ENCODE measurements at places on chromosomes 5 and 9. TPM values are rescaled to one million over a fixed set of nuclear protein-coding genes. Genes with fewer than 3 reads are reported as not detected.

Gene SLC9A3
- 11.4 TPM for total RNA-seq

DNA sequence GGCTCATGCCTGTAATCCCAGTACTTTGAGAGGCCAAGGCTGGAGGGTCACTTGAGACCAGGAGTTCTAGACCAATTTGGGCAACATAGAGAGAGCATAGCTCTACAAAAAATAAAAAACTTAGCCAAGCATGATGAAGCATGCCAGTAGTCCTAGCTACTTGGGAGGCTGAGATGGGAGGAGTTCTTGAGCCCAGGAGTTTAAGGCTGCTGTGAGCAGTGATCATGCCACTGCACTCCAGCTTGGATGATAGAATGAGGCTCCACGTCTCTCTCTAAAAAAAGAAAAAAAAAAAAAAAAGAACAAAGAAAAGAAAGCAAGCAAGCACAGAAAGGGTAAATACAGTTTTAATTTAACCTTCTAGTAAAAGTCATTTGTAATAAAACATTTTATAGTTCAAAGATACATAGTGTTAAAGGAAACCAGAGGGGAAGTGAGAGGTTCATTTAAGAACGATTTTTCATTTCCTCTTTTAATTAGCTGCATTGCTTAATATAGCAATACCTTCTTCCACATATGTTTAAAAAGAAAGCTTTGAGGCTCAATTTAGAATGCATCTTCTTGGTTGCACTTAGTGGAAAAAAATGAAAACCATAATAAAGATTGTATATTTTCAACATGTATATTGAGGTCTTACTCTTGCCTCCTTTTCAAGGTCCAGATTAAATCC is 14.9 kb downstream of the GAPT start:
- no peaks in the 10 kb centered on the region for H3K36me3 ChIP-seq
- no peaks in the 10 kb centered on the region for H3K27me3 ChIP-seq
- H3K4me1 ChIP-seq = no peaks in the 10 kb centered on the region
- DNase-seq = no peak
- no peak overlapping the region for H3K4me3 ChIP-seq
- H3K27ac ChIP-seq = no peak overlapping the region

GRCh38 chr5:177183142-177183541 is 49.6 kb downstream of the NSD1 start:
- no peaks in the 10 kb centered on the region for H3K36me3 ChIP-seq
- H3K27ac ChIP-seq = no peak overlapping the region
- H3K27me3 ChIP-seq = no peaks in the 10 kb centered on the region
- DNase-seq = no peak

DNA sequence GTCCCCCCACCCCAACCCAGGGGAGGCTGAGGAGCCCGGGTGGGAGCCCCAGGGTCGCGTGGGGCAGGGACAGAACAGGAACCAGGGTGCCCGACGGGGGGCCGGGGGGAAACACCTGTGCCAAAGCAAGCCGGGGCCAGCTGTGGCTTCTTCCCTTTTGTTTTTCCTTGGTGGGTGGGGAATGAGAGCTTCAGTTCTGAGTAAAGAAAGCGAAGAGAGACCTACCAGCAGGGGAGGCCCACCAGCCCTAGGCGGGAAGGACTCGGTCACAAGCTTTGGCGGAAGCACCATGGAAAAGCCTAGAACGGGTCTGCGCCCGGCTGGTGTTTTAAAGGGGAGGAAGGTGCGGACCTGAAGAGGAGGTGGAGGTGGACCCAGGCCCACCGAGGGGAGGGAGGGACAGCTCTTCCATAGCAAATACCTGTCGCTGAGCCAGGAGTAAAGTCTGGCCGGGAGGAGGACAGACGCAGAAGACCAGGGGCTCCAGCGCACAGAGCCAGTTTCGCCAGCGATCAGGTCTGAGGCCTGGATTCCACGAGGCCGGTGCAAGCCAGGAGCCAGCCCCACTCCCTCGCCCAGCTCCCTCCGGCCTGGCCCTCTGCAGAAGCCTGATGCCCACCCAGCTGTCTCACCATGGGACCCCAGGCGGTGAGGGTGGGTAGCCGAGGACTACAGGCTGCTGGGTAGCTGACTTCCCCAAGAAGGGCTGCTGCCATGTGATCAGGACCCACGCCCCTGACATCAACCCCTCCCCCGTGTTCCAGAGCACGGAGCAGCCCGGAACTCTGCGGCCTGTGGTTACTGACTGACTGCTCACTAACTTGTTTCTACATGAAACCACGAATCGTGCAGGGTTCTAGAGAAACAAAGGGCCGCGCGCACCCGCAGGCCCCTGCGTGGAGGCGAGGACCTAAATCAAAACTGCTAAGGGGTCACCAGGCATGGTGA is 849 bp upstream of the MGAT1 start:
- H3K4me3 ChIP-seq = peak overlapping the region; percentile 98
- H3K4me1 ChIP-seq = peaks cover 78% of the 10 kb centered on the region

DNA sequence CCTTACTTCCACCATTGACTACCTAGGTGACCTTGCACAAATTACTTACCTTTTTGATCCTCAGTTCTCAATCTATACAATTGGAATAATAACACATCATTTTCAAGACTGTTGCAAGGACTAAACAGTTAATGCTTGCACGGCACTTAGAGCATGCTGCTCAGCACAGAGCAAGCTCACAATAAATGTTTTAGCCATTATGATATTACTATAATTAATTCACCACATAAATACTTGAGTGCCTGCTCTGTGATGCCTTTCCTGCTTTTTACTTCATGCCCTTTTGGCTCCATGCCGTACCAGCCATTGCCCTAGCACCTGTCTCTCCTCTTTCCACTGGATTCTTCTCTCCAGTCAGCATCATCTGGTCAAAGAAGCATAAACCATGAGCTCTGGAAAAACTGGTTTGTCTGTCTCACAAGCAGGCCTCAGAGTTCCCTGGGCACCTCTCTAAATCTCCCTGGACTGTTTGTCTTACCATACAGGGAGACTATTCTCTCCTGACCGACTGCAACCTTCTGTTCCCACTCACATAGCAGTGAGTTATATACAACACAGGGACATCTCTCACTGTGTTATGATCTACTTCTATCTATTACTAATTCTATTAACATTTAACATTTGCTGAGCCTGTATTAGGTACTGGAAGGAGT is 260.4 kb upstream of the ADRA1B start:
- no peak for DNase-seq
- H3K4me3 ChIP-seq = no peak overlapping the region
- no peaks in the 10 kb centered on the region for H3K4me1 ChIP-seq
- H3K27me3 ChIP-seq = no peaks in the 10 kb centered on the region
- H3K27ac ChIP-seq = no peak overlapping the region
- no peaks in the 10 kb centered on the region for H3K36me3 ChIP-seq

DNA sequence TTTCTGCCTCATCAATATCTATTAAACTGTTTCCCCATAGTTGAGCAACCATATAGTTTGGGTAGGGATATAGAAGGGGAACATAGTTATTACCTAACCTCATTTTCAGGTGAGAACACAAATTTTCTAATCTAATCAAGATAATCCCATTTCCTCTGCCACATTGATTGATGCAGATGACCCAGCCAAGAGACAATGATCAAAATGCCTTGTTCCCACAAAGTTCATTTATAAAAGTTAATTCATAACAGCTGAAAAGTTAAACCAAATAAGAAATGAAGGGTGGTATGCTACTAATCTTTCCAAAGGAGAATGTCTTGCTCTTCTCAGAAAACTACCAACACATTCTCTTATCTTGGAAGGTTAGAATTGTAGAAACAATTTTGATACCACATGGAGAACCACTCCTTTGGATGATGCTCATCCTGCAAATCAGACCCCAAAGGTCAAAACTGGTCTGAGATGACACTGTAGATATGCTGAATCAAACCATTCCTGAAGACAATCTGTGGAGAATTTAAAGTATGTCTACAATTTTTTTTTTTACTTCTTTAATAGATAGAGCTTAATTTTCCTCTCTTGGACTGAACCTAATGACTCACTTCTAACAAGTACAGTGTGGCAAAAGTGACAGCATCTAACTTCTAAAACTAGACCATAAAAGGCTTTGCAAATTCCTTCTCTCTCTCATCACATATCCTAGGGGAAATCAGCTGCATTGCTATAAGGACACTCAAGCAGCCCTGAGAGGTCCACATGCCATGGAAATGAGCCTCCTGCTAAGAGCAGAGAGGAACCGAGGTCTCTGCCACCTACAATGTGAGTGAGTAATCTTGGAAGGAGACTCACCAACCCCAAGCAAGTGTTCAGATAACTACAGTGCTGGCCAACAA is 586.7 kb upstream of the TUSC1 start:
- no peaks in the 10 kb centered on the region for H3K27me3 ChIP-seq
- no peaks in the 10 kb centered on the region for H3K36me3 ChIP-seq
- H3K4me3 ChIP-seq = no peak overlapping the region
- no peak for DNase-seq
- no peak overlapping the region for H3K27ac ChIP-seq

- DNase-seq = no peak
- H3K36me3 ChIP-seq = no peaks in the 10 kb centered on the region
- H3K4me1 ChIP-seq = no peaks in the 10 kb centered on the region
- H3K4me3 ChIP-seq = no peak overlapping the region
- no peak overlapping the region for H3K27ac ChIP-seq
Observed at GRCh38 chr5:1943481-1943880, 60.8 kb upstream of the IRX4 start.

- peak; percentile 60 for DNase-seq
- H3K27me3 ChIP-seq = no peaks in the 10 kb centered on the region
- H3K36me3 ChIP-seq = peaks cover 25% of the 10 kb centered on the region
- H3K27ac ChIP-seq = peak overlapping the region; percentile 84
Observed at GRCh38 chr5:32225445-32225844, 51.3 kb upstream of the GOLPH3 start.

DNA sequence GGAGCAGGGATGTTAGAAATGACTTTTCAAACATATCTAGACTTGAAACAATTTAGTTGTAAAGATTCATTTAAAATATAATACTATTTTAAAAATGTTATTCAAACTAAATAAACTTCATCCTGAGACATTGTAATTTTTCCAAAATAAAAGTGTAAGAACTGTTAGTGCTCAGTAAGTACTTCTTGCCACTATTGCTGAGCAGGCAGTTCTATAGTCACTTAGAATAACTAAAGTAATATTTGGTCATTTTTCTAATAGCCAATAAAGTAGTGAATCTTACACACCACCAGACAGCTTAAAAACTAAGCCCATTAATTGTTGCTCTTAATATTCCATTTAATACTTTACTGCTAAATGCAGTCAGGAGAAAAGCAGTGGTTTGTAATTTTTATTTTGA is 1120.0 kb upstream of the CDH10 start:
- H3K27ac ChIP-seq = no peak overlapping the region
- no peaks in the 10 kb centered on the region for H3K36me3 ChIP-seq
- no peaks in the 10 kb centered on the region for H3K4me1 ChIP-seq
- no peak overlapping the region for H3K4me3 ChIP-seq
- H3K27me3 ChIP-seq = no peaks in the 10 kb centered on the region

DNA sequence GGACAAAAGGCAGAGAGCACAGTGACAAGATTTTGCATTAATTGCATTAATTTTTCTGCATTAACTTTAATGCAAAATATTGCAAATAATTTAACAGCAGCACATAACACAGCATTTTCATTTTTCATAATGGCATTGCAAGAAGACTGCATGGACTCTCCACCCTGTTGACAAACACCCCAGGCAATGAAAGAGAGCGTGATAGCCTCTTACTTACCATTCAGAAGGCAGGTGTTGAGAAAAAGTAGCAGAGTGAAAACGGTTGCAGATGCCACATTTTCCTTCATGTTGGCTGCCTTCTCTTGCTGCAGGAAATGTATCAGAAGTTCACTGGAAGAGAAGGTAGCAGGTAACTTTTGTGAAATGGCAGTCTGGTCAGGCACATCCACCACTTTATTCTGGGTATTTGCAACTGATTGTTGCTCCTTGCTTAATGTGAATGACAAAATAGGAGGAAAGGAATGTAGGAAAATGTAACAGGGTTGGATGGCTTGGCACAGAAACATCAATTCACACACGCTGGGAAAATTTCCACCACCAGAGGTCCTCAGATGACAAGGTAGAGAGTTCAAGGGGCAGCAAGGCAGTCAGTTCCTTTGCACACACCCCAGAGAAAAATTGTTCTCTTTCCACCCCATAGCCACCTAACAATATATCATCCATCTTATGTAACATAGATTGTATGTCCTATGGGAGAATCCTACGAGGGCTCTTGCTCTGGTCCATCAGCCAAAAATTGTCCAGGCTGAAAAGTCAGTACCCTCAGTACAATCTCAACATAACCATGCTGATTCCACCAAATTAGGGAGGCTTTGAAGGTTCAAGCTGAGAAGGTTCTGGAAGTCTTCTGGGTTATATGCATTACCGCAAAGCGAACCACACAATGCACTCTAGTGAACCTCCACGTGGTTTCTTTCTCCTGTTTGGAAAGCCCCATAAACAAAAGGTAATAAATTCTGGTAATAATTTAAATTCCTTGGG is 41.9 kb upstream of the AGXT2 start:
- no peak overlapping the region for H3K4me3 ChIP-seq
- H3K36me3 ChIP-seq = no peaks in the 10 kb centered on the region
- H3K27me3 ChIP-seq = no peaks in the 10 kb centered on the region
- H3K27ac ChIP-seq = no peak overlapping the region
- H3K4me1 ChIP-seq = no peaks in the 10 kb centered on the region

Gene FOXD4L5
- not detected for total RNA-seq

DNA sequence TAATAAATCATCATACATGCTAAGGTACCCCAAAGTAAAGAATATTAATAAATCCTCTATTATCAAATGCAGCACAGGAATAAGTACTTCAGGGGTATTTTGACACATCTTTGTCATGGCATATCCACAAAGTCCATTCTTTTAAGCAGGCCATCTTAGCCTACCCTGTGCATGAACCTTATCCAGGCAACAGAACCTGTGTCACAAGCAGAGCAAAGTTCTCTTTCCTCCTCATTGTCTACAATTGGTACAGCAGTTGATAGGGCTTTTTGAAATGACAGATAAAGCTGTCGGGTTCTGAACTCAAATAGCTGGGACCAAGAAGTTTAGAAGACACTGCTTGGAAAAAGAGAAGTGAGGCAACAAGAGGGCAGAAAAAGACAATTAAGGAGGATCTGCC is 30.8 kb upstream of the PURA start:
- no peaks in the 10 kb centered on the region for H3K36me3 ChIP-seq
- H3K4me3 ChIP-seq = no peak overlapping the region
- peaks cover 4% of the 10 kb centered on the region for H3K4me1 ChIP-seq
- H3K27ac ChIP-seq = no peak overlapping the region
- H3K27me3 ChIP-seq = no peaks in the 10 kb centered on the region
- no peak for DNase-seq

Gene SMIM33
- total RNA-seq = not detected

GRCh38 chr9:109355564-109356297 is 34.9 kb upstream of the EPB41L4B start:
- no peaks in the 10 kb centered on the region for H3K36me3 ChIP-seq
- H3K27ac ChIP-seq = no peak overlapping the region
- no peak overlapping the region for H3K4me3 ChIP-seq
- no peak for DNase-seq
- no peaks in the 10 kb centered on the region for H3K27me3 ChIP-seq
- H3K4me1 ChIP-seq = no peaks in the 10 kb centered on the region

GRCh38 chr5:178991190-178992145 is 3.7 kb downstream of the GRM6 start:
- H3K36me3 ChIP-seq = peaks cover 26% of the 10 kb centered on the region
- H3K27ac ChIP-seq = no peak overlapping the region
- no peak overlapping the region for H3K4me3 ChIP-seq
- DNase-seq = no peak
- H3K27me3 ChIP-seq = no peaks in the 10 kb centered on the region

Measured in tibial nerve (tissue), 4 donors.